ENCODE measurements at places on chromosomes 12 and 14. TPM values are rescaled to one million over a fixed set of nuclear protein-coding genes. Genes with fewer than 3 reads are reported as not detected.

DNA sequence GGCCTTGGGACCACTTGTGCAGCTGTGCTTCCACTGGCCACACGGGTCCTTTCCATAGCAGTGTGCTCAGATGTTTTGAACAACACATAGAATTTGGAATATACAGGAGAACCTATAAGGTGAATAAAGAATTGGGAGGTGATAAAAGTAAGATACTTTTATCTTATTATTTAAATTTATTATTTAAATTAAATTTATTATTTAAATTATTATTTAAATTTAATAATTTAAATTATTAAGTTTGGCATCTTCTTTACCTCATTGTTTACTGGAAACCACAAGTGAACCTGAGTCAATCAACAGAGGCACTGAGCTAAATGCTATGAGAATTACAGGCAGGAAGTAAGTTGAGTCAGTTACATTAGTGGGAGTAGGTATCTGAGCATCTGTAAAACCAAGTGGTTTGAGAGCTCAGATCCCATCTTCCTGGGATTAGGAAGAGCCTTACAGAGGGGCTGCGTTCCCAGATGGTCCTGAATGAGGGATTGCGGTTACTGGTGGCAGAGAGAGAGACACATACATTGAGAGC is 103.1 kb downstream of the ESR2 start:
- H3K27me3 ChIP-seq = no peaks in the 10 kb centered on the region
- DNase-seq = no peak
- peaks cover 17% of the 10 kb centered on the region for H3K36me3 ChIP-seq
- H3K27ac ChIP-seq = no peak overlapping the region
- H3K4me3 ChIP-seq = no peak overlapping the region

DNA sequence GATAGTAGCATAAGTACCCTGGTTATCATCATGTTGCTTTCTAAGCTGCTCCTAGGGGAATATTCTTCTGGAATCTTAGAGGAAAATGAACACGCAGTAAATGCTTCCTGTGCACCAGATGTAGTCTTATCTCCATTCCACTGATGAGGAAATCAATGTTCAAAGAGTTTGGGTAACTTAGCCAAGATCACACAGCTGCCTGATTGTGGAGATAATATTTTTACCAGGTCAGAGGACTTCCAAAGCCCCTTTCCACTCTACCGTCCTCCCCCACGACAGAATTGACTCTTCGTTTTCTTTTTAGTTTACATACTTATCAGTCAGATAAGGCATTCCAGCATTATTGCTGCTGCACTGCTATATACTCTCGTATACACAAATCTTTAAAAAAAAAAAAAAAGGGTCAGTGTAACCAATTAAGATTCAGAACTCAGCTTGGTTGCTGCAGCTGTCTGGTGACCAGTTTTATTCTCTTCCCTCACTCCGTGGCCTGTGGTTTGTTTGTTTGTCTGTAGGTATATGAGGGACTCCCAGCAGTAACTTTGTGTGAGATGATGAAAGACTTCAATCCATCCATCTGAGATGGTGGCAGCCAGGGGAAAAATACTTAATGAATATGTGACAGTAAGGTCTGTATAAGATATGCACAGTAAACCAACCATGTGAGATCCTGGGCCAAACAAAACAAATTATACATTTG is 110.5 kb downstream of the TGFB3 start:
- peaks cover 7% of the 10 kb centered on the region for H3K36me3 ChIP-seq
- no peak overlapping the region for H3K4me3 ChIP-seq
- peak overlapping the region; percentile 66 for H3K27ac ChIP-seq
- no peak for DNase-seq

GRCh38 chr12:110993434-110993833 is 73.1 kb upstream of the MYL2 start:
- H3K36me3 ChIP-seq = no peaks in the 10 kb centered on the region
- peaks cover 3% of the 10 kb centered on the region for H3K4me1 ChIP-seq
- H3K27me3 ChIP-seq = peaks cover 6% of the 10 kb centered on the region

Gene ADGRD1
- 5.5 TPM for total RNA-seq

DNA sequence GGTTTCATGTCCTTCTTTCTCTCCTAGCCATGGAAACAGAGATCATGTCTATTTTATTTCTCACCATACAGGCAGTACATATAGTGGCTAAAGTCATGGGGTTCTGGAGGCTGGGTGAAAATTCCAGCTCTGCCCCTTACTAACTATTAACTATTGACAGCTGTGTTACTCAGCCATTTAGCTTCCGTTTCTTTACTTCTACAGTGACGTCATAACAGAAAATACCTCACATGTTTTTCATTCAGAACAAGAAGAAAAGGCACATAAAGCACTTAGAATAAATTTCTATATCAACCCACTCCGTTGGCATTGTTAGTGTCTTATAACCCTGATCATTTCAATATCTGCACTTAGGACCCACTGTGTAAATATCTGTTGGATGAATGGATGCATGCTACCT is 1506.9 kb upstream of the TMEM132C start:
- no peak overlapping the region for H3K4me3 ChIP-seq
- no peaks in the 10 kb centered on the region for H3K36me3 ChIP-seq
- H3K4me1 ChIP-seq = no peaks in the 10 kb centered on the region
- no peak for DNase-seq
- H3K27me3 ChIP-seq = no peaks in the 10 kb centered on the region

Gene TAS2R50
- total RNA-seq = 3.3 TPM

- peaks cover 19% of the 10 kb centered on the region for H3K4me1 ChIP-seq
- H3K27me3 ChIP-seq = no peaks in the 10 kb centered on the region
- H3K27ac ChIP-seq = no peak overlapping the region
- H3K36me3 ChIP-seq = peaks cover 7% of the 10 kb centered on the region
- no peak for DNase-seq
These were observed 243.0 kb upstream of the TMTC1 start for GRCh38 chr12:30026621-30027234.

DNA sequence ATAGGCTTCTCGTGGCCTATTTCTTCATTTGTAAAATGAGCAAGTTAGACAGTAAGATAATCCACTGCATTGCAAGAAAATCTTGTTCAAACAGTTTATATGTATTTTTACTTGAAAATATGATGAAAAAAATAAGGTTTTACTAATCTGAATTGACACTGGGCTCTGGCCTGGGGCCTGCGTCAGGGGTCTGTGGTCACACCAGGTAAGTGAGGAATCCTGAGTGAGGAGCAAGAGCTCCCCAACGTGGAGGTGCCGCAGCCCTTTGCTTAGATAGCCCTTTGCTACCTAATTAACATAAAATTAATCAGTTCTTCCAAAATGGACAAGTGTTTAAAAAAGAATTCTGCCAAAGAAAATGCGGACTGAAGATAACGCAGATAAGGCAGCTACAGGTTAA is 39.1 kb upstream of the STAB2 start:
- no peak overlapping the region for H3K27ac ChIP-seq
- H3K36me3 ChIP-seq = no peaks in the 10 kb centered on the region
- no peak for DNase-seq
- peaks cover 51% of the 10 kb centered on the region for H3K27me3 ChIP-seq
- no peak overlapping the region for H3K4me3 ChIP-seq

DNA sequence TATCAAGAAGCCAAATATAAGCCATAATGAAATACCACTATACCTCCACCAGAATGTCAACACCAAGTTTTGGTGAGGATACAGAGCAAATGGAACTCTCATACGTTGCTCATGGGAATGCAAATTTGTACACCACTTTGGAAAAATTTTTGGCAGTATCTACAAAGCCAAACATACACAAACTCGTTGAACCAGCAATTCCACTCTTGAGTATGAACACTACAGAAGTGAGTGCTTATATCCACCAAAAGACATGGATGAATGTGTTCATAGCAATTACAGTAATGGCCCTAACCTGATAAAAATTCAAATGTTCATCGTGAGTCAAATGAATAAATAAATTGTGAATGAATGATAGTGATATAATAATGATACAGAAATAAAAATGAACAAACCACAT is 24.8 kb downstream of the C12orf71 start:
- H3K36me3 ChIP-seq = peaks cover 3% of the 10 kb centered on the region
- H3K4me3 ChIP-seq = no peak overlapping the region
- H3K27ac ChIP-seq = no peak overlapping the region
- H3K27me3 ChIP-seq = no peaks in the 10 kb centered on the region

DNA sequence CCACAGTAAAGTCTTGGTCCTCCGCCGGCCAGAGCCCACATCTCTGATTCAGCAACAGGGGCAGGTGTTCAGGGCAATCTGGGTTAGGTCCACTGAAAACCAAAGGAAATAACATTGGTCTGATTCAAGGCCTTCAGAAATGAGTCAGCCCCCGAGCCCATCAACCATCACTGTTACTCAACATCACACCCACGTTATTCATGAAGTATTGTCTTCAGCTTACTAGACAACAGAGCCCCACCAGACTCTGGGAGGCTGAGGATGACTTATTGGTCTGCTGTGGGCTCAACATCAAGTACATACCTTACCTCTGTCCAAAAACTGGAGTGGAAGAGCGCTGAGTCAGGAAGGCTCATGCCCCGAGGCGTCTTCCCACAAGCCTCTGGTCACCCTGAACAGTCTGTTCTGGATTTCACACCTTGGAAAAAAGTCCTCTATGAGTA is 97.5 kb downstream of the ZFP36L1 start:
- H3K27ac ChIP-seq = no peak overlapping the region
- peaks cover 32% of the 10 kb centered on the region for H3K4me1 ChIP-seq
- H3K36me3 ChIP-seq = peaks cover 2% of the 10 kb centered on the region
- no peak for DNase-seq
- H3K4me3 ChIP-seq = no peak overlapping the region

GRCh38 chr14:101654051-101654450 is 92.8 kb downstream of the DIO3 start:
- H3K27ac ChIP-seq = no peak overlapping the region
- no peak overlapping the region for H3K4me3 ChIP-seq
- no peaks in the 10 kb centered on the region for H3K4me1 ChIP-seq
- DNase-seq = no peak

DNA sequence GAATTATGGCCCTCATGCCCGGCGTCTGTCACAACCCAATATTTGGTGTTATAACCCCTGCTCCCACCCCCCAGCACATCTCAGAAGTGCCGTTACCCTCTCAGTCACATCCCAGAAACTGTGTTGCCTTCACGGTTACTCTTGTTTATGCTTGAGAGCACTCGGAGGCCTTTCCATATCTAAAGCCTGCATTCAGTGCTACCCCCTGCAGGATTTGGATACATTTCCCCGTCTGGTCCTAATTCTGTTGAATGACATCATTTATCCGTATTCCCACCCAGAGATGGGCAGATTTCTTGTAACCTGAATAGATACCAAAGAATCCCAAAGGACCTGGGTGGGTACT is 19.1 kb upstream of the FOS start:
- H3K4me3 ChIP-seq = peak overlapping the region; percentile 75
- H3K36me3 ChIP-seq = no peaks in the 10 kb centered on the region
- H3K27me3 ChIP-seq = no peaks in the 10 kb centered on the region
- peaks cover 60% of the 10 kb centered on the region for H3K4me1 ChIP-seq
- DNase-seq = no peak

Gene ANKS1B
- 7.5 TPM for total RNA-seq

- H3K27me3 ChIP-seq = peaks cover 26% of the 10 kb centered on the region
- no peak overlapping the region for H3K4me3 ChIP-seq
- H3K4me1 ChIP-seq = no peaks in the 10 kb centered on the region
- DNase-seq = no peak
- H3K27ac ChIP-seq = no peak overlapping the region
These were observed 148.2 kb upstream of the CLEC14A start for GRCh38 chr14:38404100-38404541.

GRCh38 chr12:9064201-9064814 is 51.4 kb downstream of the A2M start:
- peak overlapping the region; percentile 91 for H3K27ac ChIP-seq
- H3K27me3 ChIP-seq = no peaks in the 10 kb centered on the region
- peaks cover 25% of the 10 kb centered on the region for H3K4me1 ChIP-seq

DNA sequence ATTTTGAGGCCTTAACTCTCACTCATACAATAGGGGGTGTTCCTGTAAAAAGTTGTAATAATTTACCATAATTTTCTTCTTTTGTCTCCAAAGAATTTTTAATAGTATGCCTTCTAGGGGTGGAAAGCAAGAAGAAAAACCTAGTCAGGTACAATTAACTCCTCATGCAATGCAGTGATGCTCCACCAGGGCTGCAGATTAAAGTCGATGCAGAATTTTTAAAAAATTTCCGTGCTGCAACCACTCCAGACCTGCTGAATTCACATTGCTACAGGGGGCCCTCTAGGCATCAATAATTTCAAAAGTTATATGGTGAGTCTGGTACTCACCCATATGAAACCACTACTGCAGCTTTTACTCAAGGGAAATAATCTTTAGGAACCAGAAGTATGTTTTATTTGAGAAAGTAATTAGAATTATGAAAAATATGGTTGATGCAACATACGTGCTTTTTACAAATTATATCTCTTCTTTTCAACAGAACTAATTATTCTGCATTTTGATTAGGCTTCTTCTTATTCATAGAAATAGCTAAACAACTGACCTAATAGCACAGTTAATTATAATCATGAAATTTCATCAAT is 353.2 kb downstream of the BCAT1 start:
- no peaks in the 10 kb centered on the region for H3K36me3 ChIP-seq
- no peak for DNase-seq
- no peak overlapping the region for H3K4me3 ChIP-seq
- no peak overlapping the region for H3K27ac ChIP-seq

Gene TAS2R46
- 3.8 TPM for total RNA-seq

Gene GPR132
- 1.1 TPM for total RNA-seq

Gene ZC2HC1C
- 2.3 TPM for total RNA-seq

DNA sequence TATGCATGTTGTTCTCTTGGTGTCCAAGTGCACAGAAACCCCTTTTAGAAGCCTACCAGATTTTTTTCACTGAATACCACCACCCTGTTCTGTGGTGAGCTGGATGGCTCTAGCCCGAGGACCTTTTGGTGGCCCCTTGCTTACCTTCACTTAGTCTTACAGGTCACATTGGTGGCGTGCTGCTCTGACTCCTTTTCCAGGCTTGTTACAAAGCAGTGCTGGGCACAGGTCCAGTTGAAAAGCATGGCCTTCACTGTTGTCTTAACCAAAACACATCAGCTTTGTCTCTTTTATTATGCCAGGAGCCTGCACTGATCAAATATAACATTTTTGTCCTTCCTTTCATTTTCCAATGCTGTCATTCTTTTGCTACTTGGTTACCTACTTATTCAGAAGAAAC is 43.6 kb upstream of the ARHGAP5 start:
- DNase-seq = no peak
- no peaks in the 10 kb centered on the region for H3K27me3 ChIP-seq
- peaks cover 17% of the 10 kb centered on the region for H3K4me1 ChIP-seq
- no peaks in the 10 kb centered on the region for H3K36me3 ChIP-seq
- H3K4me3 ChIP-seq = no peak overlapping the region

GRCh38 chr14:34219661-34220377 is 242.2 kb downstream of the SPTSSA start:
- H3K36me3 ChIP-seq = peaks cover 2% of the 10 kb centered on the region
- H3K4me1 ChIP-seq = peaks cover 21% of the 10 kb centered on the region
- no peak overlapping the region for H3K4me3 ChIP-seq
- DNase-seq = no peak
- no peak overlapping the region for H3K27ac ChIP-seq

Data from mesothelial cell of epicardium (in vitro differentiated cells).